ENCODE measurements at places on chromosomes 6 and 20.

GRCh38 chr6:13234130-13234529, 94.2 kb downstream of the TBC1D7 start:
- DNase-seq = no peak

DNA sequence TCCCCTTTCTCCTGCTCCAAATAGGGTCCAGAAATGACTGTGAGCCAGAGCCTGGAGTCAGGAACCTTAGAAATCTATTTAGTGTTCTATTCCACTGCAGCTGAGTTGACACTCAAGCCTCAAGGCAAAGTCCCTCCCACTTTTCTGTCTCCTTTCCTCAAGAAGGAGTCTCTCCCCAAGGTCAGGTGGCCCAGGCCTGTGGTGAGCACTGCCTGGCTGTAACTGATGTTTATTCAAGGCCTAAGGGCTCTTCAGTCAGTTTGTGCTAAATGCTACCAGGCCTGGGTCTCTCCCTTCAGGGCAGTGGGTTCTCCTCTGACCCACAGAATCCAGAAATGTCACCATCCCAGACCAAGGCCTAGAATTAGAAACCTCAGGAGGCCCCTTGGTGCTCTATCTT, 1042.9 kb upstream of the EPHA7 start:
- no peak for DNase-seq

DNA sequence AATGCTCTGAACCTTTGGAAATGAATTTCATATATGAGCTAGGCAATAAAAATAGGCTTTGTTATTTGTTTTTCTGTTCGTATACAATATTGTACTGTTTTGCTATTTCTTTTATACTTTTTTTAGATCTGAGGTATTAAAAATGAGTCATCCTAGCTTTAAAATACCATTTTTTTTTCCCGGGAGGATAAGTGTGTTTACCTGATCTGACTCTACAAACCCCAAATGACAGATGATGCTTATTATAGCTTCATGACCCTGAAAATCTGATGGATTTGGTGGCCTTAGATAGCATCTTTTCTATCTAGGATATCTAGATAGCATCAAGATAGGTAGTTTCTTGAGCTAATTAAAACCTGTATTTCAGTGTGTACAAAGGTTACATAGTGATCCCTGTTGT, 206.4 kb downstream of the DTNBP1 start:
- no peak for DNase-seq

DNA sequence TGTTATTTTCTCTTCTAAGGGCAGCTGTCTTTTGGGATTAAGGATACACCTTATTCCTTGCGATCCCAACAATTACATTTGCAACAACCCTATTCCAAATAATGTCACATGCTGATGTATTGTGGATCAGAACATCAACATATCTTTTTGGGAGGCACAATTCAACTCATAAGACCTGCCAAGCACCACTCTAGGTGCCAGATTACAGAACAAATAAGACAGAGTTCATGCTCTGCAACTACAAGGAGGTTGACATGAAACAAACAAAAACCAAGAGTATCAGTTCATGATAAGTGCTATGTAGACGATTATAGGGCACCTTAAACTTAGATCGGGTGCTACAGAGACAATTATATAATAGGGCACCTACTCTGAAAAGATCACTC, 203.2 kb upstream of the SGK1 start:
- DNase-seq = no peak

- no peak for DNase-seq
These were observed 312.7 kb upstream of the TBX18 start for GRCh38 chr6:85077098-85077497.

DNA sequence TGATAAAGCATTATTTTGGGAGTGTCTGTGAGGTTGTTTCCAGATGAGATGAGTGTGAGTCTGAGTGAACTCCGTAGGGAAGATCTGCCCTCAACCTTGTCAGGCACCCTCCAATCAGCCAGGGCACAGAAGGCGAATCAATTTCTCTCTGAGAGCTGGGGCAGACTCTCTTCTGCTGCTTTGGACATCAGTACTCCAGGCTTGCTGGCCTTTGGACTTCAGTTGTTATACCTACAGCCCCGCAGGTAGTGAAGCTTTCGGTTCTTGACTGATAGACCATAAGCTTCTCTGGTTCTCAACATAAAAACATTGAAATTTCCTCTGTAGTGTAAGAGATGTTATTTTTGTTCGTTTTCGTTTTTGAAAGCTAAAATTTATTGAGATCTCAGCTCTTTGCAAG, 71.4 kb downstream of the MAFB start:
- DNase-seq = no peak

DNA sequence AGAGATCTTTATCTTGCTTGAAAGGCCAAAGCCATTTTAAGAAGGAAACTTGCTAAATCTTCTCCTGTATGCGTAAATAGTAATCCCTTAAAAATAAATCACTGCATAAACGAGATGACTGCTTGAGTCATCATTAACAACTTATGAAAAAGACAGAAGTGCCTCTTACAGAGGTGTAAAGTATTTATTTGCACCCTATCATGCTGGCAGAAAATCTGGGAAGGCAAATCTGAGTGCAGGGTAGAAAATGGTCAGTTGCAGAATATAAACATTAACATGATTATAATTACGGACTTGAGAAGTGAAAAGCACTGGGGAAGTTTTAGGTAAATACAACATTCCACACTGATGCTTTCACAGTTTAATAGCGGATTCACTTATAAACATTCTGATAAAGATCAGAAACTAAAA, 67.5 kb upstream of the FBXO30 start:
- DNase-seq = no peak

GRCh38 chr20:1296922-1297321, 30.8 kb downstream of the SNPH start:
- DNase-seq = no peak

Data from esophagus squamous epithelium (tissue), 5 donors.